ENCODE measurements at places on chromosomes 16 and 17.

GRCh38 chr16:88747588-88748301 lies 37.3 kb downstream of the PIEZO1 start:
- DNase-seq, result peak; percentile 46

DNA sequence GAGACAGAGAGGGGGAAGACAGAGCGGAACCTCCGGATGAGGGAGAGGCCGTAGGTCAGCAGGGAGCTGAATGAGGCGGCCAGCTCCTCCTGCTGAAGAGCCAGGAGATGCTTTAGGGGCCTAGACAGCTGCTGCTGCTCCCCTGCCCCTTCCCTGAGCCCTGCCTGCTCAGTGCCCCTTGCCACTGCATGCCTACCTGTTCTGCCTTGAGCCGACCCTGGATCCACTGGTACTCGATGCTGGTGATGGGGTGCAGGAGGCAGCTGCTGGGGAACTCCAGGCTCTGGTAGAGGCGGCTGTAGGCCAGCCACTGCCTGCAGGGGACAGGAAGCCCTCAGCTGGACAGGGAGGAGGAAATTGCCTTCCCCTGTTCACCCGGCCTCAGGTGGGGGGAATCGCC lies 7.6 kb downstream of the UNC13D start:
- DNase-seq, result no peak

GRCh38 chr16:67948015-67948414 lies 4.1 kb upstream of the LCAT start:
- DNase-seq, result no peak

GRCh38 chr17:1095090-1095852 lies 84.5 kb downstream of the ABR start:
- no peak for DNase-seq

DNA sequence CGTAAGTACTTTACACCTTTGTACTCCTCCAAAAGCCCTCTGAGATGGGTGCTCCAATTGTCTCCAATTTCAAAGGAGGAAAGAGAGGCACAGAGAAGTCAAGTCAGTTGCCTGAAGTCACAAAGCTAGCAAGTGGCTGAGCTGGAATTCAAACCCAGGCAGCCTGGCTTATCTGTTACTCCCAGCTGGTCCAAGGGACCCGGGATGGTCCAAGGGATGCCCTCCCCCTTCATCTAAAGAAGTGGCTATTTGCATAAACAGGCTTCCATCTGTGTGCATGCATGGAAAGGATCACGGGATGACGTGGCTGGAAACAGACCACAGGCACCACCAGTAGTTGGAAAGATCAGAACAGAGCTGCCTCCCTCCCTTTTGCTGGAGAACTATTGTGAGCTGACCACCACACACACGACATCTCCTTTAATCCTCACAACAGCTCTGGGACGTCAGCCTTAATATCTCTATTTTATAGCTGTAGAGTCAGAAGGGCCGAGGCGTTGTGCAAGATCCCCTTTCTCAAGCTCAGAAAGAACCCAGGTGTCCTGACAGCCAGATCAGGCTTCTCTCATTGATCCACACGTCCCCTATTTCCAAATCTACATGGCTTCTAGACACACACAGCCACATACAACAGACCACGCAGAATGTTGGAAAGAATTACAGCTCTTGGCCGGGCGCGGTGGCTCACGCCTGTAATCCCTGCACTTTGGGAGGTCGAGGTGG lies 10.9 kb upstream of the COL1A1 start:
- DNase-seq, result no peak

GRCh38 chr16:88057656-88058055 lies 106.4 kb downstream of the BANP start:
- no peak for DNase-seq

DNA sequence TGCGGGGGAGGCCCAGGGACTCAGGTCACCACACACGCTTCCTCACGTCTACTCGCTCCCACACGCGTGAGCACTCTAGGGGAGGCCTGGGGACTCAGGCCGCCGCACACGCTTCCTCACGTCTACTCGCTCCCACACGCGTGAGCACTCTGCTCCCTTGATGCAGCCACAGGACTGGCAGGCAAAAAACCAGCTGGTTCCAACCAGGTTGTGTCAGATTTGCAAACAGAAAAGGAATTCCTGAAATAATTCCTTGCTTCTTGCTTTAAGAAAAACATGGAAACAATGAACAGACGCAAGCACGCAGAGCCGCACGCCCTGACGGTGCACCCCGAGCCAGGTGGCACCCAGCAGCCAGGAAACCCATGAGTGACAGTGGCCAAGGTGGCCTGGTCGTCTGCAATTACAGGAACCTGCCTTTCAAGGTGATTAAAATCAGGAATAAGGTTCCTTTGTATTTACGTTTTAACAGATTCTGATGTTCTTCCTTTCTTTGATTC lies 37.9 kb downstream of the LMF1 start:
- DNase-seq, result no peak

GRCh38 chr17:40278414-40278813 lies 9.3 kb upstream of the CDC6 start:
- DNase-seq, result no peak

DNA sequence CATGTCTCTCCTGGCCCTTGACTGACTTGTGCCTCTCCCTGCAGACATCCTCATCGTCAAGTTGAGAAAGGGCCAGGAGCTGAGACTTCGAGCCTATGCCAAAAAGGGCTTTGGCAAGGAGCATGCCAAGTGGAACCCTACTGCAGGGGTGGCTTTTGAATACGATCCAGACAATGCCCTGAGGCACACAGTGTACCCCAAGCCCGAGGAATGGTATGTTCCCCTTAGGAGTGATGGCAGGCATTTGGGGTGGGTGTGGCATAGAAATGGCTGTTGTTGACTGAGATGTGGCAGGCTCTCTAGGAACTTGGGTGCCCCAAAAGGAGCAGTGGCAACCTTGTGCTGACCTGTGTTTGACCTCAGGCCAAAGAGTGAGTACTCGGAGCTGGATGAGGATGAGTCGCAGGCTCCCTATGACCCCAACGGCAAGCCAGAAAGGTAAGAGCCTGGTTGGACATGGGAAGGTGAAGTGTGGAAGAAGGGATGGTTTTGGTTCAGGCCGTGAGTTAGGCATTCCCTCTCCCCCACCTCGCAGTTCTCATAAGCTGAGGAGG lies 7.5 kb downstream of the POLR2C start:
- DNase-seq, result no peak

GRCh38 chr17:13787636-13788035 lies 185.9 kb upstream of the HS3ST3A1 start:
- no peak for DNase-seq

GRCh38 chr16:23734176-23734893 lies 20.5 kb upstream of the CHP2 start:
- no peak for DNase-seq

GRCh38 chr16:79640513-79641360 lies 40.2 kb upstream of the MAF start:
- no peak for DNase-seq

DNA sequence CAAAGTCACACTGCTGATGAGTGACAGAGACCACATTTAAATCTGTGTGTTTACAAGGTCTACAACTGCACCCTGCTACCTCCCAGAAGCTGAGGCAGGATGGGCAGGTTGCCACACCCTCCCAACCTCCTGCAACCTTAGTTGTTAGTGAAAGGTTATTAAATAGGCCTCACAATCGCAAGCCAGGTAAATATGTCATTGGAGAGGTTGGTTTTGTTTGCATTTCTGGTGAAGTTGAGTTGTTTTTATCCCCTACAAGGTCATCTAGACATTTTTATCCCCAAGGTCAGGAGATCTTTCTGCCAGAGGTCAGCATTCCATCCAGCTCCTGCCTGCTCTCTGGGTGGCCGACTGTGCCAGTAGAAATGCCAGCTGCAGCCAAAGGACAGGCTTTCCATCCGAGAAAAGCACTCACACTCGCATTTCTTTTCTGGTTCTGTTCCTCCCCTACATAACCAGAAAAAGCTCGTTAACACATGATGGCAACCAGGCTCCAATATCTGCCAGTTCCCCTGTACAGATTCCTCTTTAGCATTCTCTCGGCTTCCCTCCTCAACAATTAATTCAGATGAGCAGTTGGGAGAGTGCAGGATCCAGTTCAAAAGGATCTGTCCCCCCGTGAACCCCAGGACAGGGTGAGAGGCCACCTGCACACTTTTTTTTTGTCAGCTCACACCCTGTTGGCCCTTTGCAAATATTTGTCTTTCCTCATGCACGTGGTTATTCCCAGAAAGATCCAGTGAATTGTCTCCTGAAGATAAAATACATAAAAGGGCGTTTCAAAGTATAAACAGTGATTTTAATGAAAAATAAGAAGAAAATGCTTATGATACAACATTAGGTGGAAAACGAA lies 562.8 kb downstream of the MAF start:
- no peak for DNase-seq

Measured in NCI-H226 (cell line).